ENCODE measurements at places on chromosomes 12 and 14.

GRCh38 chr14:90740081-90740480 lies 76.1 kb downstream of the TTC7B start:
- peak; percentile 72 for DNase-seq

- DNase-seq: no peak
Observed at GRCh38 chr12:68305278-68305677, 26.9 kb downstream of the MDM1 start.

- no peak for DNase-seq
Observed at GRCh38 chr14:30849983-30850382, 24.4 kb upstream of the COCH start.

DNA sequence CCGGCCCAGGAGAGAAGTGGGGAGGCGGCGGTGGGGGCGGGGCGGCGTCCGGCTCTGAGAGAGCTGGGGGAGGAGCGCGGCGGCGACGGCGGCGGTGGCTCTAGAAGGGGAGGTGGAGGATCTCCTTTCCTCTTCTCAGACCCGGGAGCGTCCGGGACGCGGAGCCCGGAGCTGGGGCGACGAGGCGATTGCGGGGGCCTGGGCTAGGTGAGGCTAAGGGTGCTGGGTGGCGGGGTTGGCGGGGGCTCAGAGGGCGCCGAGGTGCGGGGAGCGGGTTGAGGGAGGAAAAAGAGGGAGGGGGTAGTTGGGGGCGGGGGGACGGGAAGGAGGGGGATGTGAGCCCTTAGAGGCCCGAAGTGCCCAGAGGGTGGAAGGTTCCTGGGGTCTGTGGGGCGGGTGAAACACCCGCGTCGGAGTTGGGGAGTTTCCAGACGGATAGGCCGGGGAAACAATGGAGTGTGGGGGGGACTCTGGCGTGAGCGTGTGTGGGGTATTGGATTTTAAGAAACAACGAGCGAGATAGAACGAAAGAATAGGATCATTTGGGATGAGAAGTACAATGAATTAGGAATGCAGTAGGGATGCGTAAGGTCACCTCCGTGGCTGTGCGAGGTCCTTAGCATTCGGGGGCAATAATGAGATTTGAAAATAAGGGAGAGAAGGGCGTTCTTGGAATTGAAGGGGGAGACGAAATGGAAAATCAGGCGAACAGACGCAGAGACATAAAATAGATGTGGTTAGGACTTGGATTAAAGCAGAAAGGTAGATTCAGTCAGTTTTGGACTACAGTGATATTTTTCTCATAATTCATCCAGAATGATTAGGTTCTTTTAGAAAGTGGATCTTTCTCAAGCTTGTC lies at the start of gene SPATS2:
Gene SPATS2 (plus strand): TSS at position 82 of the 859 bp plus-strand sequence. CDS start 93,551 bp downstream, outside the sequence.
- no peak for DNase-seq

DNA sequence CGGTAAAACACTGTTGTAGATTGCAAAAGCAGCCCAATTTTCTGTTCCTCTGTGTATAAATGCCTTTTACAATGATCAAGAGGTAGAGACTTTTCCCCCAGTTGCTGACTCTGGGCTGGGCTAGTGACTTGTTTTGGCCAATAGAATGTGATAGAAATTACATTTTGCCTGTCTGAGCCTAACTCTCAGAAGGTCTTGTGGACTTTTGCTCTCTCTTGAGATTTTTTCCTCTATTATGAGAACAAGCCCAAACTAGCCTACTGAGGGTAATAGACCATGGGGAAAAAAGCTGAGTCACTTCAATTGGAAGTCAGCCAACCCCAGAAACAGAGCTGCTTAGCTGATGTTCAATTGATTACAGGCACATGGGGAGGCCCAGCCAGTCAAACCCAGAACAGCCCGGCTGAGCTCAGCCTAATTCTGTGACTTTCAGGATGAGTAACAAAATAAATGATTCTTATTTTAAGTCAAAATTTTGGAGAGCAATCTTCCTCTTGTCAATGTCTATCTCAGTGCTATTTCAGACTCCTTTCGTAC lies 61.4 kb downstream of the MYF5 start:
- DNase-seq: no peak

Data from LNCaP clone FGC (cell line).